ENCODE measurements at places on chromosomes 7 and 10.

GRCh38 chr10:110750931-110751330 lies 106.8 kb downstream of the RBM20 start:
- DNase-seq = no peak

GRCh38 chr7:50497068-50497642 lies 47.0 kb upstream of the FIGNL1 start:
- no peak for DNase-seq

DNA sequence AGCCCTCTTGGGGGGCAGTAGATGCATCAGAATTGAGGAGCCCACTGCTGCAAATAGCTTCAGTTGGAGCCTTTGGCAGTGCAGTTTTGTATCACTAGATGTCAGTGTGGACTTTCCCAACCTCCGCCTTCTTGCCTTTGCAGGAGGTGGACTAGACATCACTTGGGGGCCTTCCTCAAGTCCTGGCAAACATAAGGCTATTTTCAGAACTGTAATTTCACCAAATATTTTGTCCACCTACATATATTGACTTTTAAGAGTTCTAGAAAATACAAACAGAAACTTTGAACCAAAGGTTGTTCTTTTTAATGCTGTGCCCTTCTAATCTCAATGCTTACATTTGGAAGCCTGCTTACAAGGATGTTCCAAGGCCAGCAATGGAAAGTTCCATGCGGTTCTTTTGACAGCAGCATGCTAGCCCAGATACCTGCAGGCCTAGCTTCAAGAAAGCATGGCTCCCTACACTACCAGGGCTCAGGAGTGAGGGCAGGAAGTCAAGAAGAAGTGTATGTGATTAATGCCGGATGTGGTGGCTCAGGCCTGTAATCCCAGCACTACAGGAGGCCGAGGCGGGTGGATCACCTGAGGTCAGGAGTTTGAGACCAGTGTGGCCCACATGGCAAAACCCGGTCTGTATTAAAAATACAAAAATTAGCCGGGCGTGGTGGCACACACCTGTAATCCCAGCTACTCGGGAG lies 8.0 kb upstream of the ZNRF2 start:
- no peak for DNase-seq

DNA sequence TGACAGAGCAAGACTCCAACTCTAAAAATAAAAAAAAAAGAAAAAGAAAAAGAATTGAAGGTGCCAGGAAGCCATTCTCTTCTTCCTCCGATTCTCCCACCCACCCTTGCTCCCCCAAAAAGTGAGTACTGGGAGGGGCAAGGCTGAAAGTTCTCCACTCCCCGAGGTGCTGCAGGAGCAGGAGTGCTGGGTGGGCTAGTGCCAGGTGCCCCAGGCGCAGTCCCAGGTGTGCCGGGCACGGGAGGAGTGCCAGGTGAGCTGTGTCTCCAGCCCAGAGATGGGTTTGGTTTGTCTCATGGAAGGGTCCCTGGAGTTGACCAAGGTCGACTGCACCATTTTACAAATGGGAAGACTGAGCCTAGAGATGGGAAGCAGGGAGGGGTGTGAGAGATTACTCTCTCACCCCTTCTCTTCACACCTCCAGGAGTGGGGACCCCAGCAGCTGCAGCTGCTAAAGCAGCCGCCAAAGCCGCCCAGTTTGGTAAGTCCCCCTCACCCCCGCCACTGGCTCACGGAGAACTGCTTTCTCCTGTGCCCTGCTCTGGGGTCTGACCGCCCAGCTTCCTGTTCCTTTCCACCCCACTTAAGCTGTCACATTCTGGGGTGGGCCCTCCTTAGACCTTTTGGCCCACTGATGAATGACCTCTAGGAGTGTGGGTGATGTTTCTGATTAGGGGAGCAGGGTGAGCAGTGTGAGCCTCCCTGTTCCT lies 26.2 kb upstream of the LIMK1 start:
- no peak for DNase-seq

DNA sequence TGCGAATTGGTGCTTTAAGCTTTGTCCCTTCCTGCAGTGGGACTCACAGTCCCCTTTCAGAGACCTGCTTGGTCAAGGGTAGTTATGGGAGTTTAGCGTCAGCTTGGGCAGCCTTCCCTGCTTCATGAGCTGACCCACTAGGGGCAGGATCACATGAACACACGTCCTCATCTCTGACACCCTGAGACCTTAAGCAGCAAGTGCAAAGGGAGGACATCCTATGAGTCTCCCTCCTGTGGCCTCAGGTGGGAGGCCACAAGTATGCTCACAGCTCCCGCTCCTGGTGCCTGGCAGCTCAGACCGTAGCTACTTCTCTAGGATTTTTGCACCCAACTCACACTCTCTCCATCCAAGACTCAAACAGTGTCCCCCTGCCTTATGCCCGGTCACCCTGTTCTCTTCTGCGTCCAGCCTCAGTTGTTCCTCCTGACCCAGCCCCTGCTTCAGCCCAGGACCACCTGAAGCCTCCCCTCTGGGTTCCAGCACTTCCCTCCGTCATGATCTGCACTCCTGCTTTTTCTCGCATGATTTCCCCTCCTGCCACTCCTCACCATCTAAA lies 136.6 kb upstream of the FAM20C start:
- DNase-seq = no peak

DNA sequence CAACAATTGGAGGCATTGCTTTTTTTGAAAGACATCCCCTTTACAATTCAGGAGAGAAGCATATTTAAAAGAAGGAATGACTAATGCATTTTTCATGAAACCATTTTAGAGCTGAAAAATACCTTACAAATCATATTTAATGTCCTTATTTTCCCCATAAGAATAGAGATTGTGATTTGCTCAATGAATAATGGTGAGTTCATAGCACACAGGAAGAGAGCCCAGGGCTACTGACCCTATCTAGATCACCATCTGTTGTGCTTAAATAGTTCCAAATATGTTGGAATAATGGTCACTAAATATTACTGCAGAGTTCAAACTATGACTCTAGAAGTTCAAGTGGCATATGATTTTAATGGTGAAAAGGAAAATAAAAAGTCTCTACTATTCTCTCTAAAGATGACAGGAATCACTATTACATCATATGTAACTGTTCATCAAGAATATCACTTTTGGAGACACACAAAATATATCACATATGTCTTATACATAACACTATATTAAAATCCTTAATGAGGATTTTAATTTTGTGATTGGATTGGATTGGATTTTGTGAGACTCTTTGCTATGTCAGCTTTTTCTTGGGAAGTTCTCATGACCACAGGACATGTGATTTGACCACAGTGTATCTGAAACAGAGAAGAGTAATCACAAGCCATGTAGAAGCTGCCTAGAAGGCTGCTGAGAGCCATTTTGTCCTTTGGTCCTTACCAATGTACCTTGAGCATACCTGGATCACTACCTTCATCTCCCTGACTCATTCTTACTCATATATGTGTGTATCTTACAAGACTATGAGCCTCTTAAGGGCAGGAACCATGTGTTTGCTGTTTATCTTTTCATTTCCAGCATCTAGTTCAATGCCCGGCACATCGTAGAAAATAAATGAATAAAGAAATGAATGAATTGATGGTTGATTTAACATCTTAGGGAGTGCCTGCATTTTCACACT lies 26.4 kb downstream of the SLC16A9 start:
- no peak for DNase-seq

- DNase-seq = no peak
These were observed 17.8 kb downstream of the PRSS2 start for GRCh38 chr7:142788303-142789289.

DNA sequence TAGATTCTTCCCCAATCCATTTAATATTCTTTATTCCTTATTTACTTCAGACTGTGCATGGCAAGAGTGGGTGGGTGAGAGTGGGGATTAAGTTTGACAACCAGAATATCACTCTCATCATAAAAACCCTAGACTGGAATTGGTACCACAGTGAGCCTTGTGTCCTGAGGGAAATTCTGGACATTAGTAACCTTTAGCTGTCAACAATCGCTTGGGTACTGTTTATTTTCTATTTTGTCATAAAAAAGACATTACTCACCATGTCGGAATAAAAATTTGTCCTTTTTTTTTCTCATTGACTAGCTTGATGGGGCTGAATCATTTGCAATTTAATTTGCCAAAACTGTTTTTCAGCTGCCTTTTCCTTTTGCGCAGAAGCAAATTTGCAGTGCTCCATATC lies 176.1 kb upstream of the SEMA3C start:
- no peak for DNase-seq

GRCh38 chr7:42932811-42933591 lies 825 bp downstream of the MRPL32 start:
- no peak for DNase-seq

GRCh38 chr7:42115795-42116194 lies 121.2 kb downstream of the GLI3 start:
- no peak for DNase-seq

DNA sequence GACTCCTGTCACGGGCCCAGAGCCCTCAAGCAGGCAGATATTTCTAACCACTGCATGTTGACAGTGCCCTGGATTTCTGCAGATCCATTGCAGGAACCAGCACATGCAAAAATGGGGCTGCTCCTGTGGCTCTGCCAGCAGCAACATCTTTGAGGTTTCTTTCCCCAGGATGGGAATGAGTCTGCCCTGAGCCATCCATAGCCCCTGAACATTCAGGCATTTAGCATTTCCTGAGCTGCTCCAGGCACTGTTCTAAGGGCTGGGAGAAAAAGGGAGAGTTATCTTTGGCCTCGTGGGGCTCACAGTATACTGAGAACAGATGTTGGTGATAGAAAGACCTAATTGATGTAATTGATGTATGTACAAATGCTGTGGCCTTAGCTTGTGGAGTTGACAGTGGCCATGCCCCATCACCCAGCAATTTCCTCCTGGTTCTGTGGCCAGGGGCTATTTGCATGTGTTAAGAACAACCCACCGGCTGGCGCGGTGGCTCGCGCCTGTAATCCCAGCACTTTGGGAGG lies 66.0 kb upstream of the LRRC4 start:
- no peak for DNase-seq

DNA sequence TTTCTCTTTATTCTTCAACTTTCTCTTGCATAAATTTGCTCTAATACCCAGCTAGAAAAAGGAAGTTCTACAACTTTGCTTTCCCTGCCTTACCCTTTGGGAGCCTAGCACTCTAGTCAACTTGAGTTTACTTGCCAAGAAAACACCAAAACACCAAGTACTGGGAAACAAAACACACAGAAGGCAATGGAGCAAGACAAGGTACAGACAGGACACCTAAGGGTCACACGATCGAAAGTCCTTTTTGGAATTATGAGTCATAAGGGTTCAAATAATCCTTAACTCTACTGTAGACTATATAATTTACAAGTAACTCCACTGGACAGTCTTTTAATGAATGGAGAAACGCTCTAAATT lies 42.6 kb upstream of the ANAPC16 start:
- DNase-seq = no peak

DNA sequence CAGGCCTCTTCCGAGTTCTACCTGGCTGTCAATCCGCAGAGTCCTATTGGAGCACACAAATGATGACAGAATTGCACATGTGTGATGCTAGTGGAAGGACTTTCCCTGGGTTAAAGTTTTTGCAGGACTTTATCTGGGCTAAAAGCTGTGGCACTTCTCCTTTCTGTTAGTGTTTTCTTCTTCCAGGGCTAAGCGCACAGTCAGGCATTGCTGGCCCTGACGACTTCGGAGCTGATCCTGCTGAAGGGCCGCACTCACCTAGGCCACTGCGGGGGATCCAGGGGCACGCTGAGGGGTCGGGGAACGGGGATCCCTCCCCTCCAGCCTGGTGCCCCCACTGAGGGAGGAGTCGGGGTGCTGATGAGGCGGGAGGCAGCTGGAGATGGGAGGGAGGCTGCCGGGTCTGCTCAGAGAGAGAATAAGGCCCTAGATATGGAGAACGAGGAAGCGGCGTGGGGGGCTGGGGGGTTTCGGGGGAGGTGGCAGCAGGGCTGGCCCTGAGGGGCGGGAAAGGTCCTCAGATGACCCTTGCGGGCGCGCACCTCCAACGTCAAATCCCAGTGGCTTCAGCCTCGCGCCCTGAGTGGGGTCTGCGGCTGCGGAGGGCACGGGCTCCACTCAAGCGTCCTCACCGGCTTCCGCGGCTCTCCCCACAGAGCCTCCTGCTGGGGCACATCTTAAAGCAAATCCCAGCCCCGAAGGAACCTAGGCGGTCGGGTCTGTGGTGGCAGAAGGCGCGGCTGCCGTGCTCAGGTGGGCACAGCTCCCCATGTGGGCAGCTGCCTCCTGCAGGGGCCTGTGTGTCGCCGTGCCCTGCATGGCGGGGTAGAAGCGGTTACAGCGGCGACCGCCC lies 30.9 kb downstream of the AGR3 start:
- no peak for DNase-seq

DNA sequence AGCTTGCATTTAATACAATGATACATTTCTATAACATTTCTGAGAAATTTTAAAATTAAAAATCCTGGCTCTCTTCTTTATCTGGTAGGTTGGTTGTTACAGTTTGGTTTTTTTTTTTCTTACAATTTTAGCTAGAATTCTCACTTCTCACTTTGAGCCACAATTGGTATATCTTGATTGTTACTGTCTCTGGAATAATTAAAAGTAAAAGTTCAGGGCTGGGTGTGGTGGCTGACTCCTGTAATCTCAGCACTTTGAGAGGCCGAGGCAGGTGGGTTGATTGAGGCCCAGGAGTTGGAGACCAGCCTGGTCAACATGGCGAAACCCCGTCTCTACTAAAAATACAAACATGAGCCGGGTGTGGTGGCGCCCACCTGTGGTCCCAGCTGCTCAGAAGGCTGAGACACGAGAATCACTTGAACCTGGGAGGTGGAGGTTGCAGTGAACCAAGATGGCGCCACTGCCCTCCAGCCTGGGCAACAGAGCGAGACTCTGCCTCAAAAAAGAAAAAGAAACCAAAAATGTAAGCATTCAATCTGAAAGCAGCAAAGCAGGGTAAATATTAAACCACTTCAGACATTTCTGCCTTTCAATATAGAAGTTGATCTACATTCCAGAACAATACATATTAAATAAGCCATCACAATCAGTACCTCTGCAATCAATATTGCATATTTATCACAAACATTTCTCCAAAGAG lies 88.6 kb upstream of the PFKP start:
- no peak for DNase-seq

DNA sequence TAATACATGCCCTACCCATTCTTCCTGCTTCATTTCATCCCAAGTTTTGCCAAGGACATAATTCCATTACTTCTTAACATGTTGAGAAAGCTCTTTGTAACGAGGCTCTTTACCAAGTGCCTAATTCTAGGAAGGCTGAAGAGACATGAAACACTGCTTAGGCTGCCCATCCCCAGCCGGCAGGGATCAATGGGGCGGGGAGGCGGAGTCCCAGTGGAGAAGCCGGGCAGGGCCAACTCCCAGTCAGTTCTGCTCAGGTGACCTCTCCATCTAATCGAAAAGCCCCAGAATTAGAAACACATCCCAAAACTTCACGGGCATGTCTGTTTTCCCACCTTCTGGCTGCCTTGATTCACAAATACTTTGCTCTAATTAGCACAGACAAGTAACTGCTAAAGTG lies 89.5 kb upstream of the LYZL1 start:
- DNase-seq = no peak

- DNase-seq = no peak
These were observed 15.9 kb upstream of the GSTK1 start for GRCh38 chr7:143247372-143247771.
